ENCODE measurements at places on chromosomes 6 and 20.

DNA sequence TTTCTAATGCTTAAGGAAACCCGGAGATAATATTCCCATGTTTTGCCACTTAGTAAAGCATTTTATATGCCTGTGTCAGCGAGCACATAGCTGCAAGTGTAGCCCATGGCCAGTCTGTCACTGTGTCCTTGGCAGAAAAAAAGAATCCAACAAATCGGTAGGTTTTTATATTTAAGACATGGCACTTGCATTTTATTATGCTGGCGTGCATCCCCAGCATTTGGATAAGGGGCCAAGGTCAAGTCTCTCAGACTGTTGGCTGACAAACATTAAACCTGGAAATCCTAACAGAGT, 1.2 kb upstream of the ZNF184 start:
- no peak for DNase-seq

DNA sequence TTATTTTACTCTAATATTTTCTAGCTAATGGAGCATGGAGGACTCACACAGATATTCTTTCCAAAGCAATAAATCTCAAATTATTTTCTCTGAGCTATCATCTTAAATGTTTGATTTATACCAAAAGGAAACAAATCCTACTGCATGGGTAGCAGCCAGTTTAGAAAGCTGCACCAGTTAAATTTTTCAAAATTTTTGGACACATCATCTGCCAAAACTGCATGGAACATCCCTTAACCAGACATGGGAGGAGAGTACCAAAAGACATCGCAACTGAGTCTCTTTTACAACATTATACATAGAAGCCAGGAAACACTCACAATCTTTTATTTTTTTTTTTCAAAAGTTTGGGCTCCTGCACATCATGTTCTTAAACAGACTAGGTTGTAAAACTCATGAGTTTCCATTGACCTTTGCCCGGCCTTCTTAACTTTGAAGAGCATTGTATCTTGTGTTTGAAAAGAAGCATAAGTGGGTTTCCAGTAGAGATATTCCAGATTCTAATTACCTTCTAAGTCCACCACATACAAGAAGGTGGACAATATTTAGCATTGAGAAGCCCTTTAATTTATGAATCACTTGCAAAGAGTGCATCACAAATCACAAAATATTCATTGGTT, 87.7 kb upstream of the HMGCLL1 start:
- DNase-seq: no peak

DNA sequence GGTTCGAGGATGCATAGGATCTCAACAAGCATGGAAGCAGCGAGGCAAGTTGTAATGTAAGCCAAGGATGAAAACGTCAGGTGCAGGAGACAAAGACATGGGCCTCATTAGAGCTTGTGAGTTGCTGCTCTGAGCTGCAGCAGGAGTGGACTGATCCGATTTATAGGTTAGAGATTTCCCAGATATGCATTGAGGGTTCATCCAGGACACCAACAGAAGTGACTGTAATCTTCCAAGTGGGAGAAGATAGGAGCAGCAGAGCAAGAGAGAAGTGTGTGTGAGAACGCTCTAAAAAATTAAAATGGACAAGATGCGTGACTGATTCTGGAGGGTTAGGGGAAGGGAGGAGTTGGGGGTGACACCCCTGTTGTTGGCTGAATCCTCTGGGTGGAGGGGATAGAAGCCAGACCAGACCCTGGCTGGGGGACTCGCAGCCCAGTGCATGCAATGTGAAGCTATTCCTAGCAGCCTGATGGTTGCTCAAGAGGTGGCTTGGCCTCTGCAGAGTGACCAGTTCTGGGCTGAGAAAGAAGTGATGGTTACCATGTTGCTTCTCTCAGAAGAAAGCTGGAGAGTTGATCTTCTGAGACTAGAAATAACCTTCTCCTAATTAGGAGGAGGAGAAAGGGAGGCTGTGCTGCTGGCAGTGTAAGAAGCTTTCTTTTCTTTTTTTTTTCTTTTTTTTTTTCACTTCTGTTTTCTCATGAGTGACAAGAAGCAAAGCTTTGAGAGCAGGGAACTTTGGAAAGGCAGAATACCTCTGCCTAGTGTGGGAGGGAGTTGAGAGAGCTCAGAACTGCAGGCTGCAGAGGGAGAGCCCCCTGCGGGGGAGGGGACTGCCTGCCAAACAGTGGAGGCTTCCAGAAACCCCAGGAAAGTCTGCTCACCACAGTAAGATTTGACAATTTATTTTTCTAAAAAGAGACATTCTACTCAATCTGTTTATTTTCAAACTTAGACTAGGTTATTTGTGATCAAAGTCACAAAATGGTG, 116.9 kb downstream of the SLX4IP start:
- DNase-seq: peak; percentile 10

DNA sequence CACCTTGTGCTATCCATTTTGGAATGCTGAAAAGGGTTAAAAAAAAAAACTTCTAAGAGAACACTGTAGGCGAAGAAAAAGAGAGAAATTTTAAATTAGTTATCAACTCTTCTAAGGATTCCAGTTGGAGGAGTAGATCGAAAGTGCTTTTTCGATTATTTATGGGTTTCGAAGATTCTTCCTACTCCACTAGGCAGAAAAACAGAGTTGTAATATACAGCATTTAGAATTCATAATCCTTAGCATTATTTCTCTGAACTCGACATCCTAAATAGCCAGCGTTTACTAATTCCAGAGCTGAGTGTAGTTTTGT, 817 bp upstream of the RNF217 start:
- no peak for DNase-seq

- no peak for DNase-seq
Measured at GRCh38 chr6:161369339-161369738, 95.5 kb upstream of the AGPAT4 start.

DNA sequence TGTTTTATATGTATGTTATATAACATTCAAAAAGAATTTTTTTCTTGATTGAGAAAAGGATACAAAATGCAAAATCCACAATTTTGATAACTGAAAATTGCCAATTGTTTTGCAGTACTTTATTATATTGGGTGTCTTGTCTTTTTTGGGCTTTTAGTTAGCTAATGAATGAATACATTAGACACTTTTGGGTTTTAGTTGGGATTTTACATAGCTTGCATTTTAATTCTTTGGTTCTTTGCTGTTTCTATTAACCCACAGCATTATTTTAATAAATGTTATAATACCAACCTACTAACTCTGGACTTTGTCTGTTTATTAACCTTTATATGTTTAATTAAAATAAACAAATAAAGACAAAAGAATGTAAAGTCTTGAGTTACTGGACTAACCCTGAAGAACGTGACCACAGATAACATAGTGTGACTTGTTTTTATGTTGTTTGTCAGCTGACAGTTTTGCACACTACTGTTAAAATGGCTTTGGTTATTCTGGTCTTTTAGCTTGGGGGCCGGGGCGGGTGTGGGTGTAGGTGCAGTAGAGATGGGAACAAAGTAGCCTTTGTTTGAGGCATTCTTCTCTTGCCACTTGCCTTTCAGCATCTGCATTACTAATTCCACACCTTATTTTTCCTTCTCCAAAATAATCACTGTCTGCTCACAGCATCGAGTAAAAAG, 159.1 kb downstream of the QKI start:
- DNase-seq: no peak

DNA sequence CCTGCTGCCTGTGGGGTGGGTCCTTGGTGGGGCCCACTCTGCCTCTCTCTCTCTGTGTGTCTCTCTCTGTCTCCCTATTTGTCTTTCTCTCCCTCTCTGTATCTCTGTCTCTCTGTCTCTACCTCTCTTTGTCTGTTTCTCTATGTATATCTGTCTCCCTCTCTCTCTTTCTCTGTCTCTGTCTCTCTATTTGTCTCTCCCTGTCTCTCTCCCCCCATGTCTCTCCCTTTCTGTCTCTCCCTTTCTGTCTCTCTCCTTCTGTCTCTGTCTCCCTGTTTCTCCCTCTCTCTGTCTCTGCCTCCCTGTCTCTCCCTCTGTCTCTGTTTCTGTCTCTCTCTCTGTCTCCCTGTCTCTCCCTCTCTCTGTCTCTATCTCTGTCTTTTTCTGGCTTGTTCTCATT, 353.2 kb downstream of the CDH4 start:
- no peak for DNase-seq

GRCh38 chr20:45153147-45153546, 21.6 kb upstream of the PI3 start:
- DNase-seq: no peak

- DNase-seq: no peak
Measured at GRCh38 chr6:80144753-80145315, 38.4 kb downstream of the BCKDHB start.

DNA sequence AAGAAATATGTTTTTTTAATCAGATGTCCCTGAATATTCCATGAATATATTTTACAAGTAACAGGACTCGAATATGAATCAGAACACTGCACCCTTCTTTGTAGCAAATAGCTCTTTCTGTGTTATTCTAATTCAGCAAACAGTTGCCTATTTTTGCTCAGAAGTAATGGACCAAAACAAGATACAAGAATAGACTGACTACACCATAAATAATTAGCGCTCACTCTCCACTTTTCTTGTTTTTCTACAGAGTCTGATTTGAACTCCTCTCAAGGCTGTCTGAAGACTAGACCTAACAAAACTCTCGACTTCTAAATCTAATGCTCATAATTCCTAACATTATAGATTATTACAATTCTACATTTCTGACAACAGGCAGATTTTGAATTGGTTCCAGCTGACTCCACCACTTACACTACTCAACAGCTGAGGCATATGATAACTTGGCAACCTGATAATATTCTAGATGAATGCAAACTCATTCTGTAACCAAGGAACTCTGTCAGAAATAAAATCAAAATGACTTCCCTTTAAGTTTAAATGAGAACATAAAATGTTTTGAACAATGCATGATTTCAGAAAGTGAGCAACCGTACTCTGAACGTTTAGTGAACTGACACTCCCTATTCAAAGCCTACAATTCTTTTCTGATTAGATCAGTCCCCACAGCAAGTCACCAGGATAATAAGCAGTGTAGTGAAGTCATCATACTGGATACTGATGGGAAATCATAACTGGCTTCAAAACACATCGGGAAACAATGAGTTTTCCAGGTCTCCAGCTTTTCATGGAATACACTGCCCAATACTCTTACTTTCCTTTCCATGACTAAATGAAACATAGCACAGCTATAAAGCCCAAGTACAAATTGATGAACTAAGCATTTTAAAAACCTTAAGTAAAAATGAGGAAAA, 114.2 kb upstream of the BEND6 start:
- DNase-seq: no peak

GRCh38 chr20:1616858-1617434, 2.9 kb downstream of the SIRPB1 start:
- DNase-seq: no peak

- DNase-seq: no peak
Measured at GRCh38 chr6:35936681-35937359, 15.9 kb upstream of the SRPK1 start.

DNA sequence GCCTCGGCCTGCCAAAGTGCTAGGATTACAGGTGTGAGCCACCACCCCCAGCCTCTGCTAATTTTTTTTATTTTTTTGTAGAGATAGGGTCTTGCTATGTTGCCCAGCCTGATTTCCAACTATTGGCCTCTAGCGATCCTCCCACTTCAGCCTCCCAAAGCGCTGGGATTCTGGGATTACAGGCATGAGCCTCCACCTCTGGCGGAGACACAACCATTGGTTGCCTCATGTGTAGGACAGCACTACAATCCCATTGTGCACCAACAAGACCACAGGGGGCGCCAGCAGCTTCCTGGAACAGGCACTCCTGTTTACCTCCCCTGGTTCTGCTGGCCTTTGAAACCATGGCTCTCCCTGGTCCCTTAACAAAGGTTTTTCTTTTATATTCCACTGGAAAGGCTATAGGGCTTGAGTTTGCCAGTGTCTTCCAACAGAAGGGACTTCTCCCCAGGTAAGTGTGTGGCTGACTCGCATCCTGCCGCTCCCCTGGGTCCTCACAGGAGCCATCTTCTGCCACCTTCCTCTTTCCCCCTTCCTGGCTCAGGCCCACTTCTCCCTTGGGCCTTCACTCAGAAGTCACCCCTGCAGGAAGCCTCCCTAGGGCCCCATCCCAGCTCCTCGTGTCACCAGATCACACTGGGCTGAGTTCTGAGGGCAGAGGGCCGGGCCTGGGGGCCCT, 39.2 kb upstream of the TLDC2 start:
- DNase-seq: peak; percentile 60

DNA sequence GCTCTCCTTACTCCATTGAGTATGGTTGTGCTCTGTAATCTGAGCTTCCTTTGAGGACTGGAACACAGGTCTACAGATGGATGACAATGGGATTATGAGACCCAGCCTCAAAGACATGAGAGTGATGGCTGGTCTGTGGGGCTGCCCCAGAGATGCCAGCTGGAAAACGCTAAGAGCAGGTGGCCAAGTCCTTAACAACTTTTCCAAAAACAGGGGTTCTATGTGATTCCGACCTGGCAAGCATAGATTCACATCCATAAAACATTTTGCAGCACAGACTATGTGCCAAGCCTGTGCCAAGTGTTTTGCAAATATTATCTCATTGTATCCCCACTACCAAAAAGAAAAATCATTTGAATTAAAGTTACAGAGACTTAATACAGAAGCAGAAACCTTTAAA, 270.4 kb downstream of the PTPRT start:
- no peak for DNase-seq

DNA sequence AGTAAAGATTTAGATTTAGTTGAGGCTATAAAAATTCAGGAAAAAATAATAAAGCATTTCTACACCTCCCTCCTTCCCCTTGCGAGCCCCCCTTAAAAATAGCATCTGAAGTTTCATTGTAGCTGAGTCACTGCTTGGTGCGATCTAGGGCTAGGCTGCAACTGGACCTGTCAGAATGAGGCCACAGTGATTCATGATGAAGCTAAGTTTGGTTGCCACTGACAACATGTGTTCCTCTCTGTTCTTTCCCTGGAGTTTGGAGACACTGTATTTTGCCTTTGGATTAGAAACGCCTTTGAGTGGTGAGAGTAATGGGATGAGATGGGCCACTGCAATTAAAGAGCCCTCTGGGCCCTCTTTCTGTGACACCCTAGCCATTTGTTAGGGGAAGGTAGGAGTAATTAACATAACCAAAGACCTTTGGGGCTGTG, 334.1 kb downstream of the NRN1 start:
- no peak for DNase-seq

GRCh38 chr6:162618448-162619002, 109.0 kb downstream of the PRKN start:
- no peak for DNase-seq

DNA sequence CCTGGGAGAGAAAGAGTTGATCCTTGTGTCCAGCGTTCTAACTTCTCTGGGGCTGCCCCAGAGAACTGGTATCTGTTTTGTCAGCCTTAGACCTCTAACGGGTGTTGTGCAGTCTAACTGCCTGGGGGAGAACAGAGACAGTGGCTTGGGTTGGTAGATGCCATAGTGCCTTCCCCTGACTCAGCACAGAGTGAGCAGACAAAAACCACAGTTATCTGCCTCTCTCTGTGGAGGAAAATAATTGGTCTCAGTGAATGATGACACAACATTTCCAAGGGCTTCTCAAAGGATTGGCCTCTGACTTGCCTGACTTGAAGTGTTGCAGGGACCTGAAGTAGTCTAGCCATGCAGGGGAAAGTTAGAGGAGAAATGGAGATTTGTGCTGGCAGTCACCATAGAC, 226.2 kb upstream of the MAN1A1 start:
- DNase-seq: no peak

- DNase-seq: no peak
Measured at GRCh38 chr20:50848846-50849673, 54.2 kb downstream of the BCAS4 start.
